ENCODE measurements at places on chromosomes 12 and 14.

GRCh38 chr14:36397357-36397756, 76.9 kb upstream of the MBIP start:
- DNase-seq = no peak

GRCh38 chr12:88781909-88782308, 201.6 kb upstream of the KITLG start:
- peak; percentile 65 for DNase-seq

- DNase-seq = no peak
Observed at GRCh38 chr12:38389614-38390013, 73.0 kb downstream of the ALG10B start.

- no peak for DNase-seq
Observed at GRCh38 chr12:95547522-95548055, 3.7 kb downstream of the USP44 start.

DNA sequence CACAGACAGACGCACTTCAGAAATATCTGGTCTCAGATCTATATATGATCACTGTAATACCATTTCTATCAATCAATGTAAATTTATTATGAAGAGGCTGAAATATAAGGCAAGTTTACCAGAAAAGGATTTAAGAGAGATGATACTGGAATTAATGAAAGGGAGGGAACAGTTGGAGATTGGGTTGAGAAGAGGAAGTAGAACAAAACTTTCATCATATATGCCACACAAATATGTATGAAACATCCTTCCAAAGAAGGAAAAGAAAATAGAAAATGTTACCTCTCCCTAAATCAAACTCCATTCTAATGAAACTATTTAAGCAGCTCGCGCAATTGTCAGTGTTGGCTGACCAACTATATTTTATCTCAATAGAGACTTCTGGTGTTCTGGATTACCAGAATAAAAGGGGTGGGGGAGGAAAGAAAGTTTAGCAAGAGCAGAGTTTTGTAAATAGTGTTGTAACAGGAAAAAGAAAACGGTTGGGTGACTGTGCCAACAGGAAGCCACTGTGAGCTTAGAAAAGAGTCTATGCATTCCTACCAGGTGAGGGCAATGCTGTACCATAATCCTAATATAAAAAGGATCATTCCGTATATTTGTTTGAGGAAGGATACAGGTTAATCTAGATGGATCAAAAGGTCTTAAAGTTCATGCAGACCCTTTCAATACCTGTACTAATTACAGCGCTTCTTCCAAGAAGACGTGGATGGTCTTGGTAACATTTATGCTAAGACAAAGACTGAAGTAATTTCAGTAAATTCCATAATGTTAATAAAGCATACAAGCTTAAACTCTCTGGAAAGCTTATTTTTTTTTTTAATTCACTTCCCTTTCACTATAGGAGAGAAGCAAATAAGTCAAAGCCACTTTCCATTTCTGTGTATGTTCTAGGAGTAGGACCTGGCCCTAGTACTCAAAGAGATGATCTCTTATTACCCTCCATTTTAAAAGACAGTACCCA, 14.5 kb upstream of the LLPH start:
- DNase-seq = peak; percentile 65

DNA sequence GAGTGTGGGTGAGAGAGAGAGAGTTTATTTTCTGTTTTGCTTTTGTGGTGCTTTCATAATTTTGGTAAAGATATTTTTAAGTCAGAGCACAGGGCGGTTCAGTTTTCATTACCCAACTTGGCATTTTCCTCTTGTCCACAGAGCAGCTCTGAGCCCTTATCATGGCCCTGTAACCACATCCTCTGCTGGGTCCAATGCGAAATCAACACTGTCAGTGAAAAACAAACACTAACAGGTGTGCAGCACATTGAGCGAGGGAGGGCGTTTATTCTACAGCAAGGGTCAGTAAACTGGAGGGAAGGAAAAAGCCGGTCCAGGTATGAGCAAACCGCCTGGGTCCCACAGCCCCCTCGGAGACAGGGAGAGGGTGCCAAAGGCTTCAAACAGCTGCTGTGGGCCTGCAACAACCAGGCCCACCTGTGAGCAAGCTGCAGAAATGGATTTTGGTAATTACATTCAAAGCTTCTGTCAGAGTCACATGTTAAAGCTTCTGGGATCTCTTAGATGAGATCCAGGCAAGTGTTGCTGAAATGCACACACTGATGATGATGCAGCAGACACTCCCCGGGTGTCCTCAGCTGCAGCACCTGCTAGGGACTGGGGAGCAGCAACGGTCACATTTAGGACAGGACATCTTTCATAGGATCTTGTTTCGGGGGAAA, 132.7 kb upstream of the DYRK2 start:
- no peak for DNase-seq

- DNase-seq = no peak
Observed at GRCh38 chr14:77426396-77426795, 3.1 kb upstream of the NOXRED1 start.

GRCh38 chr12:9941838-9942237, 9.7 kb upstream of the CLEC2A start:
- DNase-seq = no peak

DNA sequence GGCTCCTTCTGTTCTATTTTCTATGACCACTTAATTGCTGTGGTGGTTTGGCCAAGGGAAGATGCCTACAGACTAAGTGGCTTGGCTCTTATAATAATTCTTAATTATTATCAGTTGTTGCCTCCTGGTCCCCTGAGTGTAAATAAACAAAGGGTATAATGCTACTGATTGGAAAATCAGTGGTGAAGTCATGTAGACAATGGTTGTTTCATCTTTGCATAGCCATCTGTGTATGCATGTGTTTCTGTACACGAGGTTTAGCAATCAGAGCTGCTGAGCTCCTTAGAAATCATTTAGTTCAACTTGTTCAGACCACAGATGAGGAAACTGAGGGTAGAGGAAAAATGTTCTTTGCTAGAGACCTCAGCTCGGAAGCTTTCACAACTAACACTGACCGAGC, 152.2 kb downstream of the STXBP6 start:
- DNase-seq = no peak

DNA sequence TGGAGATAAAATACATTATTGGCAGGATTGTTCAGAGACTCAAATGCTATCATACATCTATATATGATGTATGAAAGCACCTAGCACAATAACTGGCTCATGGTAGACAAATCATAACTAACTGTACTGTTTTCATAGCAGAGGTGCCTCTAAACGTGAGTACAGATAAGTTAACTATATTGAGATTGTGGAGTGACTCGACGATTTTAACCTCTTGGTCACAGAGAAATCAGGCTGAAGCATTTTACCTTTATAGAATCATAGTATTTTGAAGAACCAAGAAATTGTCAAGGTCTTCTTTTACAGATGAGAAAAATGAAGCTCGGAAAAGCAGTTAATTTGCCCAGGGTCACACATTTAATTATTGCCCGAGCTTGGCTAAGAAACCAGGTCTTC, 666 bp upstream of the DERA start:
- no peak for DNase-seq

GRCh38 chr14:78618368-78618767, 448.2 kb downstream of the NRXN3 start:
- DNase-seq = no peak

DNA sequence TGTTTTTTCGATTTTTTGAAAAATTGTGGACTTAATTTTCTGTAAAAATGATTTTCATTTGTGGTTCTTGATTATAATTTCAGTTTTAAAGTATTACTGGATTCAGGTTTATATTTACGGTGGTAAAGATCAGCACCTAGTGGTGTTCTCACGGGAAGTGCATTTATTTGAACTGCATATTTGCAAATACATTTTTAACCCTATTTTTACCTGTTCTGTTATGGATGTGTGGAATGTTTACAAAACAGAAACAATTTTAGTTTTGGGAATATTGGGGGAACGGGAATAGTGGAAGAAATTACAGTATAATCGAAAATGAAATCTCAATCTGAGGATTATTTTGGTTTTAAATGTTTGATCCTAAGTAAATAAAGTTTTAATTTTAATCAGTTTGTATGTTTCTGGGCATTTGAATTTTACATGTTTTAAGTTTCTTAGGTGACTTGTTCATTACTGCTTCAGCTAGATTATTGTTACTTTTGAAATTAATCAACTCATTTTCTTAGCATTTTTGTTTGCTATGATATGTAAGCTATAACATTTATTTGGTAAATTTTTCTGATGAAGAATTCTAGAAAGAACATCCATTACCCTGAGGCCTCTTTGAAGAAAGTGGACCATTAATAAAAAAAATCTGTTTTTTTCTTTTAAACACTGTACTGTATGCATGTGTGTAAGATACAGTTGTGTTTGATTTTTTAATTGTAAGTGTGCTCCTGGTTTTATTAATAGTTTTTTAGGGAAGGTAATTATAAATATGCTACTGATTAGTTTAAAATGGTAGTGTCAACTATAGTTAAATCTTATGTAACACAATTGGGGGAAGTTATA, 942 bp downstream of the ATF7IP start:
- DNase-seq = no peak

- peak; percentile 23 for DNase-seq
Observed at GRCh38 chr14:97713023-97713422, 915.8 kb downstream of the VRK1 start.

DNA sequence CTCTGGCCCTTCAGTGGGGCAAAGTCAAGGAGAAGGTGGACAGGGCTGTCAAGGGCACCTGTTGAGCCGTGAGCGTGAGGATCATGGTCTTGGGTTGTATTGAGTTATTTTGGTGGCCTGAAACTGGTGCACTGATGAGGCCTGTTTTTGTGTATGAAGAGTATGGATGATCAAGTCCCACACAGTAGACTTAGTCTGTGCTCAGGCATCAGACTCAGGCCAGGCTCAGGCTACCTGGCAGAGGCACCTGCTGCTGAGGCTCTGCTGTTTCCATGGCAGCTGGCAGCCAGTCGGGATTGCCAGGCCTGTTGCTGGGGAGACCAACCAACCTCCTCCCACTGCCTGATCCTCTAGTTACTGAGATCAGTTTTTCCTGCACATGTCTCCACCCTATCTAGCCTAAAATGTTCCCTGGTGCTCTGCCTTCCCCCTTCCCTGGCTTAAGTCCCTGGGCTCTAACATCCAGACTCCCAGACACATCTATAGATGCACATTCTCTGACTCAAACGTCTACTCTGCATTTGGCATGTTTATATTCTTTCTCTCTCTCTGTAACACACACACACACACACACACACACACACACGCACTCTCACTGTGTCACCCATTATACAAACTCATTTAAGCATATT, 5.1 kb downstream of the JPH4 start:
- no peak for DNase-seq

DNA sequence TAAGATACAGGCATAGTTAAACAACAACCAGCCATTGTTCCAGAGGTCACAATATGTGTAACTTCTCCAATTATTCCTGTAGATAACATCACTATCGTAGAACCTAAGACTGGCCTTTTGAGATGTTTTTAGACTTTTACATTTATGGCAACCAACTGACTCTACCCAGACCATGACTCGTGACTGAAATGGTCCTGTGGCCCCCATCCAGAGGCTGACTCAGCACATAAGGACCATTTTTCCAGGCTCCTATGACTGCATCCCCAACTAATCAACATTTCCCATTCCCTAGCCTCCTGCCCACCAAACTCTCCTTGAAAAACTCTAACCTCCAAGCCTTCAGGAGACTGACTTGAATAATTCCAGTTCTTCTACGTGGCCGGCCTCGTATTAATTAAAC, 52.6 kb upstream of the NID2 start:
- DNase-seq = peak; percentile 38

GRCh38 chr12:27964123-27964522, 8.4 kb downstream of the PTHLH start:
- no peak for DNase-seq

GRCh38 chr14:100734031-100734990, 7.6 kb downstream of the DLK1 start:
- DNase-seq = no peak

DNA sequence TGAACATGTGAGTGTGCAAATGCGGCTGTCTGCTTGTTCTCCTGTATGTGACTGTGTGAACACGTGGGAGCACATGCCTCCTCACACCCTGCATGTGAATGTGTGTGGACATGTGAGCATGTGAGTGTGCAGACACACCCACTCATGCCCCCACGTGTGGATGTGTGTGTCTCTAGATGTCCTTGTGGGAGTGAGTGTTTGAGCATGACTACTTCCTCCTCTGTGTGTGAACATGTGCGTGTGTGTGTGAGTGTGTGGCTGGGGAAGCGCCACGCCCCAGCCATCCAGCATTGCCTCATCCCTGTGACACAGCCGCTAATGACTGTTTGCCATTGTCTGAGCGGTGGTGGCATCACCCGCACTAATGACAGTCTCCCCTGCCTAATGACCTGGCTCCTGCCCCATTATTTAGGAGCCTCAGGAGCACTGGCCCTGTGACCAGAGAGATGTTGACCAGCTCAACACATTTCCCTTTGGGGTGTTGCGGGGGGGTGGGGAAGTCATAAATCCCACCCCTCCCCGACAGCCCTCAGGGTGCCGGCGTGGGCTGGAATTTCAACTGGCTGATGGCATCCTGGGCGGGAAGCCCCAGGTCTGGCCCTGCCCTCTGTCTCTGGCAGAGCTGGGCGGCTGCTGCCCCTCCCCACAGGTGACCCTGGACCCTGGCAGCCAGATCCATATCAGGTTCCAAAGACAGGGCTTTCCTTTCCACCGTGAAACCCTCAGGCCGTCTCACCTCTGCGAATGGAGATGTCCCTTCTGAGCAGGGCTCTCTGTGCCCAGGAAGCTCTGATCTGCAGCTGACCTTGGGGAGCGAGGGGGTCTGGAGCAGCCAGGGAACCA, 11.5 kb upstream of the KRT80 start:
- peak; percentile 90 for DNase-seq

GRCh38 chr12:112381406-112381882, 787 bp downstream of the HECTD4 start:
- peak; percentile 13 for DNase-seq

GRCh38 chr14:75630695-75631452, 29.8 kb downstream of the ERG28 start:
- no peak for DNase-seq

DNA sequence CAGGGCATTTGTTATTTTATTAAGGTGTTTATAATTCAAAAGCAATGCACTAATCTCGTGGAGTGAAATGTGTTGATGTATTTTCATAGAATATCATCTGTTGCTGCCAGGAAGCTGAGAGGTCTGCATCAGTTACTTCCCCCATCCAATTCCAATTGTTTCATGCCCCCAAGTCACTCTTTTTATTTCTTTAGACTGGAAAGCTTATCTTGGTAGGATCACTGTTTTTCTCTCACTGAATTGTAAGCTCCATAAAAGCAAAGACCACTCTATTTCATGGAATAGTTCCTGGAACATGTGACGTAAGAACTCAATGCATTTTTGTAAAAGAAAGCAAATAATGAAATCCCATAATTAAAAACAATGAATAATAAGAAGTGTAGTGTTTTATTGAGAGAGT, 420.2 kb downstream of the TRHDE start:
- no peak for DNase-seq

DNA sequence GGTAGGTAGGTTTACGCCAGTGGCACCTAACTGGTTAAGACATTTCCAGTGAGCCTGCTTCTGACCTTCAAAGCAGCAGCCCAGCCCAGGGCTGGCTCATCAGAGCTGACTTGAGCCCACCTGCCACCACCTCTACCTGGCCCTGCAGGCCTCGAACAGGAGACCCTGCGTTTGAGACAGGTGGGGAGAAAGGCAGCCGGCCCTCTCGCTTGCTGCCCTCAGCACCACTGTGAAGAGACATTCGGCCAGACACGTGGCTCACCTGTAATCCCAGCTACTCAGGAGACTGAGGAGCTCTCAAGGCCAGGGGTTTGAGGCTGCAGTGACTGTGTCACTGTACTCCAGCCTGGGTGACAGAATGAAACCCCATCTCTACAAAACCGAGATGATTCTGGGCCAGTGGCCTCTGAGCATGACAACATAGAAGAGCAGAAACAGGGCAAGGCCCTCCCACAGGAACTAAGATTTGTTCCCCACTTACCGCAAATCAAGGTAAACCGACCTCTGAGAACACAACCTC, 74.2 kb downstream of the TESC start:
- no peak for DNase-seq
